ENCODE measurements at places on chromosomes 4 and X.

DNA sequence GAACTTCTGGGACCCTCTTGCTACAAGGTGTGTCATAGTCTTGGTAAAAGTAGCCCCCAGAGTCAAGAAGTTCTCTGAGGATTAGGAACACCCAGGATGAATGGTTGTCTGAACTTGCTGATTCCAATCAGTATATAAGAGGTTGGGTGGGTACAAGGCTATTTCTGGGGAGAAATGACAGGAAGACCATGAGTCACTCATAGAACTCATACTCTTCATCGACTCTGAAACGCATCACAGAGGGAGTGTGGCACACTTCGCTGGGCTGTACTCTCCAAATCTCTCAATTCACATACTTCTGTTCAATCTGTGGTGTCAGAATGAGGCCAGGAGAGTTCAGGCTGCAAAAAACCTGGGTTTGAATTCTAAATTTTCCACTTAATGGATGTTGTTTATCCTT, 193.2 kb upstream of the LEF1 start:
- DNase-seq, result no peak

- no peak for DNase-seq
Observed at GRCh38 chr4:95429416-95429815, 119.4 kb downstream of the UNC5C start.

DNA sequence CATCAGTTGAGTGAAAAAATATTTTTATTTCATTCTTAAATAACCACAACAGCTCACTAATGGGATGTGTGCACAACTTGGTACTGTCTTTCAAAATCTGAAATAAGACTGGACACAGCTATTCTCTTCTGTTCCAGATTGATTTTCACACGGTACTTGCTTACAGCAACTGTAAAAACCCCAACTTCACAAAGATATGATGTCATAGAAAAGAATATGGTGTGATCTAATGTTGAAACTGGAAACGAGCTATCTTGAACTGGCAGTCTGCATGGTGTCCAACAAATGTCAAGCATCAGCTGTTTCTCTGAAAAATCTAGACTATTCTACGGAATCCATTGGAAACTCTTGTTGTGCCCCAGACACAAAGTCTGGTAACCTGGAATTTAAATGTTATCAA, 14.7 kb downstream of the HELQ start:
- no peak for DNase-seq

DNA sequence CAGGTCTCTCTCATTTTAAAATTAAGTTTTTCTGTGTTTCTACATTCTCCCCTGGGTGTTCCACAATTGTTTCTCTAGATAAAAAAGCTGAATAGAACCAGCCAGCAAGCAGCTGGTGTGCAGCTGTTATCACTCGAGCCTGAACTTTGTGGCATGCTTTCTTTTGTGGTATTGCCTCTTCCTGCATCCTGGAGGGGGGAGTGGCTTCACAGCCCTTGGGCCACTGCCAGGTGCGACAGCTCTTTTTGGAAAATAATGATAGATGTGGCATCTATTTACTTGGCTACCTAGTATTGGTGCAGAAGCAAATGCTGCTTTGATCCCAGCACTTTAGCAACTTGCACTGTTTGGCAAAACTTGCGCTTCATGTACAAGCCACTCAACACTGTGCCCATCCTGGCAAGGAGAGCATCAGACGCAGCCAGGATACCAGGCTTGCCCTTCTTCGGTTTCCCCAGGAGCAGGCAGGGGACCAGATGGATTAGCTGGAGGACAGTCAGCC, 69.4 kb downstream of the HMGB2 start:
- no peak for DNase-seq

DNA sequence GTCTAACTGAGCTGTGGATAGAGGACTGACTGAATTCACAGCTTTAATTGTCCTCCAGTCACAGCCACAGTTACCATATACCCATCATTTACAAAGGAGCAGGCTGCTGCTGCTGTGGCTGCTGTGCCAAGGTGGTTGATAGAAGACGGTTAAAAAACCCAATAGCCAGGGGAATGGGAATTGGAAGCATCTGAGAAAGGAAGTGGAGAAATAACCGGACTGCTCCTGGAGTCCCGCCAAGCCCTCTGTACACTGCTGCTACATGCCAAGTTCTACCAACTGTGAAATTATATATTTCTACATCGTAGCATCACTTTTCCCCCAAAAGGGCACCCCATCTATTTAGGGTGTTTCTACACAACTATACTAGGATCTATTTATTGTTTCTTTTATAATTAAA, 279.7 kb upstream of the ARX start:
- DNase-seq, result no peak

DNA sequence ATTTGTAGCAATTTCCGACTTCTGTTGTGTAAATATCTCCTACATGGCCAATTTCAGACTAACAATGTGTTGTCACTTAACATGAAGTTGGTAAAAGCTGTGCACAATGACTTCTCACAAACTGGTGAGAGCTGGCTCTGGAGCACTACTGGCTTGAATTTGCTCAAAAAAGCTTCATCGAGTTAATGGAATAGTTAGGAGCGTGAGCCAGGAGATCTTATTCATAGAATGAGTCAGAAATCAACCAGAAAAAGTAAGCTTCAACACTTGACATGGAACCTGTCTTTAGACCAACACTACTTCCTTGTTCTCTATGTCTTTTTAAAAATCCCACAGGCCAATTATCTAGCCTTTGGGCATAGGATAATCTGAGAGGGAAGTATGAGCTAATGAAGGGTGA, 7.9 kb upstream of the CHRDL1 start:
- DNase-seq, result no peak

DNA sequence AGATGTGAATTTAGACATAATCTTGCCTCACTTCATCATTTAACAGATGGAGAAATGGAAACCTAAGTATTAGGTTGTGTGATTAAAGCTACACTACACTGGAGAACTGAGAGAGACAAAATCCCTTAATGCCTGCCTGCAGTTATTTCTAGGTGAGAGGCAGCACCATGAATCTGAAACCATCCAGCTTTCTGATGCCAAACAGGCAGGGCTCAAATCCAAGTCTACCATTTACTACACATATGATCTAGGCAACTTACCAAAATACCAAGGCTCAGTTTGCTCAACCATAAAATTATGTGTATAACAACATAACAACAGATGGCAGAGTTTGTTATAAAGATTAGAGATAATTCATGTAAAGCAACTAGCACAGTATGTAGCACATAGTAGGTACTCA, 38.7 kb downstream of the GABRA4 start:
- DNase-seq, result no peak

GRCh38 chr4:10773010-10773409, 88.4 kb upstream of the CLNK start:
- DNase-seq, result no peak

DNA sequence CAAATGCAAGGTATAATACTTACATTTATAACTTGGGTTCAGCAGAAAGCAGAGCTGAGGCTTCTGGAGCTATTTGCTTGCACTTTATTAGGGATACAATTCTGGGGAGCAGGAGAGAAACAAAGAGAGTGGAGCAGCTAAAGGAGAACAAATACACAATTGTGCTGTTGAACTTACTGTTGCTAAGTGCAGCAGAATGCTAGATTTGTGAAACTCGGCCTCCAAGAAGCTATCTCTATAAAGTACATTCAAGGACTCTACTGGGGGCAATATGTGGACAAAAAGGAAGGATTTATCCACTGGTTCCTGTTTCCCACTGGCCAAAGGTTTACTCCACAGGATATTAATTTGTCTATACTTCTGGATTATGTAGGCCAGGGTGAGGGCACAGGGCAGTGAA, 86.8 kb downstream of the PPP1R2C start:
- DNase-seq, result no peak

DNA sequence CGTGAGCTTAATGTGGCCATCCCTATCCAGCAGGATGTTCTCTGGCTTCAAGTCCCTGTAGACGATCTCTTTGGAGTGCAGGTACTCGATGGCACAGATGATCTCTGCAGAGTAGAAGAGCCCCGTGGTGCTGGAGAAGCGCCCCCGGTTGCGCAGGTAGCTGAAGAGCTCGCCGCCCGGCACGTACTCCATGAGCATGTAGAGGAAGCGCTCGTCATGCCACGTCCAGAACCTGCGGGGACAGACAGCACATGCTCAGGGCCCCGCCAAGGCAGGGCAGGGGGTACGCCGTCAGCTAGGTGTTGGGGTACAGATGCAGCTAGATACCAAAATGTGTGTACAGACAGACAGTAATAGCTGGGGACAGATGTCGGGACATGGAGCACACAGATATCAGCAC, 58.3 kb downstream of the PRKX start:
- DNase-seq, result no peak

DNA sequence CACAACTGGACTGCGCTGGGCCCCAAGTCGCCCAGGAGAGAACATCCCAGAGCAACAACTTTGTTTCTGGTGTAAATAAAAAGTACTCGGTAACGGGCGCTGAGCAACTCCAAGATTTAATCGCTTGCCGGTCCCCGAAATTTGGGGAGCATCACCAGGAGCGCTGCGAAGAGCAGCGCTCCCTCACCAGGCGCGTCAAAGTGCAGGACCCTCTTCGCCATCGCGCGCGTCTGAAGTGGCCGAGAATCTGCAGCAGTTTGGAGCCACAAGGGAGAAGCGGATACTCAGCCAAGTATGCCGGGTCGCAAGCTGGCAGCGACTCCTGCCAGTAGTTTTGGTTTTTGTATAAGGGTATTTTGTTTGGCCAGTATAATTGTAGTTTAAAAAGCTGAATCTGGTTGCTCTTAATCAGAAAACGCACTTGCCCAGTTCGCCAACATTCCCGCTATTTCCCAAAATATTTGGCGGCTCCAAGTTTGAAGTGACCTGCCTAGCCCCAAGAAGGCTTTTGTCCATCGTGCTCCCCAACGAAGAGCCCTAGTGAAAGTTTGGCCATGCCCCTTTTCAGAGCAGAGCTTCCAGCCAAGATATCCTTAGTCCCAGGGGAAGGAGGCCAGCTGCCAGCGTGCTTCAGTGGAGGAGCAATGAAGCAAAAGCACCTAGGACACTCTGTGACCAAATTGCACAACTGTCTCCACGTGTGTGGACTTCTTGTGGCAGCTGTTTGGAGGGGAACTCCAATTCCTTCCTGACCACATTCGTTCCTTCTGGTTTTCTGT, 557 bp upstream of the KDR start:
- DNase-seq, result no peak

DNA sequence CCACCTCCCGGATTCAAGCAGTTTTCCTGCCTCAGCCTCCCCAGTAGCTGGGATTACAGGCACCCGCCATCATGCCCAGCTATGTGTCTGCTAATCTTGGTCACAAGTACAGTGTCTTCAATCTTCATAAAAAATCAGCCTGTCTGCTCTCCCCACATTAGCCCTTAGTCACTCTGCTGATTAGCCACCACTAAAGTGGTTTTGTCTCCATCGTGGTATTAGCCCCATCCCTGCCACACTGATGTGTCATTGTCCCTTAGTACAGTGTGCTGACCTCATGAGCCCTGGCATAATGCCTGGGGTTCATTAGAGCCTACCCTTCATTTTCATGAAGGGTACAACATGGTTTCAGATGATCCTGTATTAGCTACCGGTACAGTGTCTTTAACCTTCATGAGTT, 49.9 kb downstream of the ZNF157 start:
- DNase-seq, result no peak
